ENCODE measurements at places on chromosomes 6 and 20.

DNA sequence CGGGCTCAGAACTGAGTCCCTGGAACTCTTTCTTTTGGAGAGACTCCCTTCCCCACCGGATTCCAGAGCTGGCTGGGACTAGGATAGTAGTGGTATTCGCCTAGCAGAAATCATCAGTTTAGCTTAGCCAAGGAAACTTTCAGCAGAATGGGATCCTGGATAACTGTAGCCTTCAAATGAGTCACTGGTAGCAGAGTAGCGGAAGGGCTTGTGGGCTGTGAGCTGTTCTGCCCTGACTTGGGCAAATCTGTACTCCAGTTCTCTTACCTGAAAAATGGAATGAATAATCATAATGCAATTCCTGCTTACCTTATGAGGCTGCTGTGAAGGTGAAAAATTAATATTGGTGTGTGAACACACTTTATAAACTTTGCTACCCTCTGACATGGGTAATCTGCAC, 244.3 kb upstream of the CHD6 start:
- no peak for DNase-seq

- no peak for DNase-seq
These were observed 134.9 kb upstream of the STMND1 start for GRCh38 chr6:16966791-16967469.

GRCh38 chr6:98670045-98670746, 164.2 kb upstream of the POU3F2 start:
- DNase-seq: no peak

GRCh38 chr6:40856271-40856670, 182.8 kb downstream of the UNC5CL start:
- no peak for DNase-seq

DNA sequence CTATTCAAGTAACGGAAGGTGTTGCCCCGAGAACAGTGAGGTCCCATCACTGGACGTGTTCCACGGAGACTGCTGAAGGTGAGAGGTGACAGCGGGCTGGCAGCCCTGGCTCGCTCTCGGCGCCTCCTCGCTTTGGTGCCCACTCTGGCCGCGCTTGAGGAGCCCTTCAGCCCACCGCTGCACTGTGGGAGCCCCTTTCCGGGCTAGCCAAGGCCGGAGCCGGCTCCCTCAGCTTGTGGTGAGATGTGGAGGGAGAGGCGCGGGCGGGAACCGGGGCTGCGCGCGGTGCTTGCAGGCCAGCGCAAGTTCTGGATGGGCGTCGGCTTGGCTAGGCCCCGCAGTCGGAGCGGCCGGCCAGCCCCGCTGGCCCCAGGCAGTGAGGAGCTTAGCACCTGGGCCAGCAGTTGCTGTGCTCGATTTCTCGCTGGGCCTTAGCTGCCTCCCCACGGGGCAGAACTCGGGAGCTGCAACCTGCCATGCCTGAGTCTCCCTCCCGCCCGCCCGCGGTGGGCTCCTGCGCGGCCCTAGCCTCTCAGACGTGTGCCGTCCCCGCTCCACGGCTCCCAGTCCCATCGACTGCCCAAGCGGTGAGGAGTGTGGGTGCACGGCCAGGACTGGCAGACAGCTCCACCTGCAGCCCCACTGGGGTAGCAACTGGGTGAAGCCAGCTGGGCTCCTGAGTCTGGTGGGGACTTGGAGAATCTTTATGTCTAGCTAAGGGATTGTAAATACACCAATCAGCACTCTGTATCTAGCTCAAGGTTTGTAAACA, 77.6 kb downstream of the RNF182 start:
- DNase-seq: no peak

DNA sequence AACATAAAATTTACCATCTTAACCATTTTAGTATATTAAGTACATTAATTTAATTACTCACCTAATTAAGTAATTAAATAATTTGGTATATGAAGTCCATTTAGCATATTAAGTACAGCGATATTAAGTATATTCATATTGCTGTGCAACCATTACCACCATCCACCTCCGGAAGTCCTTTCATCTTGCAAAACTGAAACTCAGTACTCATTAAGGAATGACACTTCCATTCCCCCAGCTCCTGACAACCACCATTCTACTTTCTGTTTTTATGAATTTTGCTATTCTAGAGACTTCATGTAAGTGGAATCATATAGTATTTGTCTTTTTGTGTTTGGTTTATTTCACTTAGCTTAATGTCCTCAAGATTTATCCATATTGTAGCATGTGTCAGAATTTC, 61.1 kb upstream of the GTSF1L start:
- DNase-seq: no peak

- no peak for DNase-seq
These were observed 34.1 kb downstream of the TRMT11 start for GRCh38 chr6:126020305-126021050.

- DNase-seq: no peak
These were observed 2.1 kb downstream of the CDS2 start for GRCh38 chr20:5128886-5129285.

GRCh38 chr20:45444050-45444449, 25.5 kb upstream of the WFDC2 start:
- no peak for DNase-seq

Data from activated CD4-positive, alpha-beta T cell treated with anti-CD3 and anti-CD28 coated beads, Interleukin-2, amount 50 U/mL, for 48 hours (primary cell).